Stimulated activated CD8-positive, alpha-beta memory T cell treated with anti-CD3 and anti-CD28 coated beads, Interleukin-4, amount 100 ng/mL, for 1 hour (primary cell): ENCODE measurements at places on chromosomes 6 and 20.

DNA sequence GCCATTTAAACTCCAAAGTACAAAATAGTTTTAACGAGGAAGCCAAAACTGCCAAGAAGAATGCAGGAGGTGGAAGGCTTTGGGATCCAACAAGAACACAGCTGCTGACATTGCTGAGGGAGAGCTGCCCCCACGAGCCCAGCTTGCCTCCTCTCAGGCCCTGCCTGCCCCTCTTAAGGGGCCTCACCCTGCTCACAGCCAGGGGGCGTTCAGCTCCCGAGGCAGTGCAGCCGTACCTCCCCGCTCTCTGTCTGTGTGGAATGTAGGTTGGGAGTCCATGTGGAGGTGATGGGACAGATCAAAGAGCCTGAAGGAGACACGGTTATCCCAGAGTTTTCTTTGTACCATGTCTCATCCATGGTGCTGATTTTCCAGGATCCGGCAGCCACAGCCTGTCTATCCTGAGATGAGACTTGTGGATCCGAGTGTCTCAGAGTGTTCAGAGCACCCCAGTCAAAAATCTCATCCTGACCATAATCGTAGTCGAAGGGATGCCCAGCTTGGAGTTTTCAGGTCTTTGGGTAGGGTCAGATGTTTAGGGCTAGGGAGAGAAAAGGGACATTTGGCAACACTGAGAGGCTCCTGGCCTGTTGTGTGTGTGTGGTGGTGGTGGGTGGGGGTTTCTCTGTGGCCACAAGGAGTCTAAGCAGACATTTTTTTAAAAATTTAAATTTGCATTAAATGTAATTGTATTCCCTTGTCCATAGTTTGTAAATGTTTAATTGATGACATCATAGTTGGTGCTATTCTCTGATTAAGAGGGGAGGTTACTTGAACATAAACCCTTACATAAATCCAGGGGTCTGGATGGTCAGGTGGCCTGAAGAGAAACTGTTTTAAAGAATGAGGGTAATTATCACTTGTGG lies 111.4 kb upstream of the CLDN20 start:
- no peak for DNase-seq

DNA sequence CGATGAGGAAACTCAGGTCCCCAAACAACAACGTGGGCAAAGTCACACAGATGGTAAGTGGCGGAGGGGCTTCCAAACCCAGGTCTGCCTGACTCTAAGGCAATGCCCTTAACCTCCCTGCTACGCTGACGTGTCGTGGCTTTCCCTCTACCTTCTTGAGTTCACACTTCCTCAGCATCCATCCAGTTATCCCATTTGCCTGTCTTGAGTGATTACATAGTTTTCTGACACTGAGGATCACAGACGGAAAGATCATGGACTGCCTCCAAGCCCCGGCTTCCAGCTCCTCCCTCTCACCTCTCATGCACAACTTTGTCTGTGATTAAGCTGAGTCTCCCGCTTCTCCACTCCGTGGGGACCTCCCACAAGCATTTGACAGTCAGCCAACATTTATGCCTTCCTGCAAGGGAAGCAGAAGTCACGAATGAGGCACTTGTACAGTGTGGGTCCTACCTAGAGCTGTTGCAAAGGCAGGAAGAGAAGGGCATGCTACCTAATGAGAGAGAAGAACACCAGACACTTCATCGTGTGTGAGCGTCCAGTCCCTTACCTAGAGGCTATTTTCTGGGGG lies 33.8 kb downstream of the TBC1D7 start:
- no peak for DNase-seq

- DNase-seq = no peak
Measured at GRCh38 chr6:98977671-98978292, 30.0 kb upstream of the FBXL4 start.

- DNase-seq = no peak
Measured at GRCh38 chr6:40378071-40378724, 209.0 kb downstream of the LRFN2 start.

GRCh38 chr6:109610590-109610989 lies 80.4 kb downstream of the AK9 start:
- no peak for DNase-seq

- no peak for DNase-seq
Measured at GRCh38 chr6:96184798-96185197, 169.0 kb downstream of the FUT9 start.

GRCh38 chr6:163423696-163424095 lies 9.2 kb downstream of the QKI start:
- DNase-seq = no peak
